Mesothelial cell of epicardium (in vitro differentiated cells): ENCODE measurements at places on chromosomes 4 and X.

DNA sequence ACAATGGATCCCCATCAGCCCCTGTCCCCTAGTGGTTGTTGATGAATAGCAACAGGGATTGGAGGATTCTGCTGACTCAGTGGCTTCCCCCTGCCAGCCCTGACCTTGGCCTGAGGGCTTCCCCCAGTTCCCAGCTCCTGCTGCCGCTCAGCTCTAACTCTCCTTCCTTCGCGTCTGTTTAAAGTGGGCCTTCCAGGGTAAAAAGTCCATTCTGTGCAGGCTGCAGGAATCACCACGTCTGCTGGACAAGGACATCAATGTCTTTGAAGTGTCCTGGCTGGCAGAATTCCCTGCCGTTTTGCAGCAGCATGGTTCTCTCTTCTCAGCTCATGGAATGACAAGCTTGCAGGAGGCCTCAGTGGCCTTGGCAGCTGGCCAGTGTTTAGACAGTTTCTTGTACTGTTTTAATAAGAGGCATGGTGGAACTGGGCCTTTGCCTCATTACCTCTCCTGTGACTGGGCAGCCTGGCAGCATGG is 152.5 kb upstream of the STX18 start:
- no peaks in the 10 kb centered on the region for H3K27me3 ChIP-seq
- DNase-seq = peak; percentile 55
- peaks cover 27% of the 10 kb centered on the region for H3K4me1 ChIP-seq
- H3K27ac ChIP-seq = peak overlapping the region; percentile 88
- peaks cover 16% of the 10 kb centered on the region for H3K36me3 ChIP-seq

DNA sequence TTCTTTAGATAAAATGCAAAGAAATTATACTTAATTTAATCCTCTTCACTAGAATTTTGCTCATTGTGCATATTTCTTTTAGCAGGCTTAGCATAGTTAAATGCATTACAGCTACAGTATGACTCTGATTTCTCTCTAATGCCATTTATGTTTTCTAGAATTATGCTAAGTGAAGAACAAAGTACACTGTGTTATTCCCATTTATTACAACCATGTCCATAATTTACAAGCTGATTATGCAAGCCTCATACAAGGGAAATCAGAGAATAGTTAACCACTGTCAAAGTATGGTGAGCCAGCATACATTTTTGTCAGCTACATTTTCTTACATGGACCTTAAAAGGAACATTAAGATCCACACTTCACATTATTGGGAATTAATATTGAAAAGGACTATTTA is 99.1 kb downstream of the MAB21L2 start:
- peaks cover 5% of the 10 kb centered on the region for H3K36me3 ChIP-seq
- DNase-seq = no peak
- H3K27me3 ChIP-seq = no peaks in the 10 kb centered on the region
- no peak overlapping the region for H3K4me3 ChIP-seq
- peaks cover 51% of the 10 kb centered on the region for H3K4me1 ChIP-seq
- no peak overlapping the region for H3K27ac ChIP-seq

- H3K27me3 ChIP-seq = no peaks in the 10 kb centered on the region
- no peaks in the 10 kb centered on the region for H3K36me3 ChIP-seq
- no peak for DNase-seq
These were observed 23.1 kb downstream of the SEL1L3 start for GRCh38 chr4:25839687-25840086.

- no peak for DNase-seq
- no peak overlapping the region for H3K27ac ChIP-seq
- no peaks in the 10 kb centered on the region for H3K4me1 ChIP-seq
These were observed 48.1 kb upstream of the IL13RA1 start for GRCh38 chrX:118679290-118679689.

DNA sequence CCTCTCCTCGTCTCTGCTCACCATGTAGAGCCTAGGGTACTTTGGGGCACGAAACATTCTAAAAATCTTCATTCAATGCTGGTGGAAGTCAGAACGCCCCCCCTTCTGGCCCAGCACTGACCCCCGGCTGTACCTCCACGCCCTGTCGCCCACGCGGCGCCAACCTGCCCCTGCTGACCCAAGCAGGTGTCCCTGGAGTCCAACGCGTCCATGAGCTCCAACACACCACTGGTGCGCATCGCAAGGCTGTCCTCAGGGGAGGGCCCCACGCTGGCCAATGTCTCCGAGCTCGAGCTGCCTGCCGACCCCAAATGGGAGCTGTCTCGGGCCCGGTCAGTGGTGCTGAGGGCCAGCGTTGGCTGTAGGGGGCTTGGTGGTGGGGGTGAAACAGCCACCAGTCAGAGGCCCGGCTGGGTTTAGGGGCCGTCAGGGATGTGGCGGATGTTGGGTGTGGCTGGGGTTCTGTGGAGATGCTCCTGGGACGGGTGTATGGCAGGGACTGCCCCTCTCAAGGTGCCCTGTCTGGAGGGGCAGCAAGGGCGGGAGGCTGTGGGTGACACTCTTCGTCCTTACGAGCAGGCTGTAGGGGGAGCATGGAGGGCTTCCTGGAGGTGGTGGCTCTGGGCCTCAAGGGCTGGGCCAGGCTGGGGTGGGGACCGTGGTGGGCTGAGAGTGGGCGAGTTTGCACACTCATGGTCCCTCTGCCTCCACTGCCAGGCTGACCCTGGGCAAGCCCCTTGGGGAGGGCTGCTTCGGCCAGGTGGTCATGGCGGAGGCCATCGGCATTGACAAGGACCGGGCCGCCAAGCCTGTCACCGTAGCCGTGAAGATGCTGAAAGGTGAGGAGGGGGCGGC is 11.8 kb downstream of the FGFR3 start:
- DNase-seq = no peak
- H3K27ac ChIP-seq = no peak overlapping the region
- H3K36me3 ChIP-seq = no peaks in the 10 kb centered on the region
- H3K27me3 ChIP-seq = no peaks in the 10 kb centered on the region

DNA sequence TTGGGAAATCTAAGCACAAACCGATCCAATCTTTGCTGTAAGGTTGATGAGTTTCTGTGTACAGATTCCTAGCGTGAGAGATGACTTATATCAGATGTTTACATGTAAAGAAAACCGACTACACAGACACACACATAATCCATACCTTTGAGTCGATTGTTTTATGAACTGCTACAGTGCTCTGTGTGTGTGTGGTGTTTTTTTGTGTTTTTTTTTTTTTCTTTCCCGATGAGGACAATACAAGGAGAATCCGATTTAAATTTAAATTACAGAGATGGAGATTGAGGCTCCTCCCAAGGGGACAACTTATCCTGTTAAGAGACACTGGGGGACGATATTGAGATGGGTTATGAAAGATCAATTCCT is 461 bp upstream of the SLC9A6 start:
- DNase-seq = no peak
- no peaks in the 10 kb centered on the region for H3K36me3 ChIP-seq
- H3K4me3 ChIP-seq = peak overlapping the region; percentile 81
- H3K27me3 ChIP-seq = no peaks in the 10 kb centered on the region
- peak overlapping the region; percentile 91 for H3K27ac ChIP-seq

DNA sequence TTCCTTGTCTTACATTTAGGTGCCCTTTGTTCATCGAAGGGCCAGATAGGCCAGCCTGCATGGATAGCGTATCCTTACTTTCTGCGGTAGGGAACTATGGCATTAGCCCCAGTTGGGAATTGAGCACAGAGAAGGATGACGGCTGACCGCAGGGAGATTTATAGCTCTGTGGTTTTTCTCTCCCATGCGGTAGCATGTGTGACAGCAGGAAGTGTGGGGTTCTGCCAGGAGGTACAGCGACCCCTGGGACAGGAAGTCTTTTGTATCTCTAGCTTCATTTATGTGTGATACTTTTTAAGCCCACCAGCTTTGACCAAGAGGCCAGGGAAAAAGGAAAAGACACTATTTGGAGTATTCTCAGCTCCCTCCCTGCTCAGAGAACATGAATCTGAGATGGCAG is 33.1 kb downstream of the GAB3 start:
- no peak overlapping the region for H3K4me3 ChIP-seq
- H3K27me3 ChIP-seq = peaks cover 8% of the 10 kb centered on the region
- H3K4me1 ChIP-seq = peaks cover 2% of the 10 kb centered on the region
- no peak overlapping the region for H3K27ac ChIP-seq
- no peak for DNase-seq

DNA sequence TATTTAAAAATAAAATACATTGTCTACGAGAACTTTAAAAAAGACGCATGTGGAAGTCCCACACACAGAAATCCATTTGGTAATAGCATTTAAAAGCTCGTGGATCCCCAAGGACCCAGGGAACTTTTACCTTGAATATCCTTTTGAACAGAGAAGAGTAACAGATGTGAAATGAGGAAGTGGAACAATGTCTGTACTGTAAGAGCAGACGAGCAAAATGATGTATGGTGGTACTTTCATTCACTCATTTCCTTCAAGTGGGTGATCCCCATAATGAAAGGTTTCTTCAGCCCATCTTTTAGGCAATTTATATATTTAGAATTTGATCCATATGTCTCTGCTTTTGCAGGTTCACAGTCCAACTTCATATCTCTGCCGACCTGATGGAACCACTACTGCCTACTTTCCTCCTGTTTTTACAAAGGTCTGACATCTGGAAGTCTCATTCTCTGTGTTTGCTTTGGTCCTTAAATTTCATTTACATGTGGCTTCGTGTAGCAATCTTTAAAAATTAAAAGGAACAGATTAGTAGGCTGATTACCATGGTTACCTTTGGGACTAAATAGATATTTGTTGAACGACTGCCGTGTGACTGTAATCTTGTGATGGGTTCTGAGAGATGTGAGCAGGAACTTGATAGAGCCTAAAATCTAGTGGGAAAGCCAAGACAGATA is 188.4 kb downstream of the PALLD start:
- H3K27me3 ChIP-seq = no peaks in the 10 kb centered on the region
- H3K4me3 ChIP-seq = no peak overlapping the region
- peaks cover 39% of the 10 kb centered on the region for H3K4me1 ChIP-seq

DNA sequence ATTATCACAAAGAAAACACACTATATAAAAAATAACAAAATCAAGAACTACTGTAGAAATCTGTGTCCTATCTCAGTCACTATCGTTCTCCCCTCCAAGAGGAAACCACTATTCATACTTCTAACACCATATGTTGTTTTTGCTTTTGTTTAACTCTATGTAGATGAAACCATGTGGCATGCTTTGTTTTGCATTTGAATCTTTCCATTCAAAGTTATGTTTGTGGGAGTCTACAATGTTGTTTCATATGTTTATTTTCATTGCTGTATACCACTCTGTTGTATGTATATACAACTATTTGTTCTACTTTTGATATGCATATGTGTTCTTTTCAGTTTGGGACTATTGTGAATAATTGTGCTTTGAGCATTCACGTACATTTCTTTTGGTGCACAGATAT is 116.1 kb downstream of the PABPC4L start:
- H3K36me3 ChIP-seq = peaks cover 5% of the 10 kb centered on the region
- no peaks in the 10 kb centered on the region for H3K4me1 ChIP-seq
- no peak overlapping the region for H3K4me3 ChIP-seq
